Dermis microvascular lymphatic vessel endothelial cell (primary cell): ENCODE measurements at places on chromosomes 2 and 18. TPM values are rescaled to one million over a fixed set of nuclear protein-coding genes. Genes with fewer than 3 reads are reported as not detected.

DNA sequence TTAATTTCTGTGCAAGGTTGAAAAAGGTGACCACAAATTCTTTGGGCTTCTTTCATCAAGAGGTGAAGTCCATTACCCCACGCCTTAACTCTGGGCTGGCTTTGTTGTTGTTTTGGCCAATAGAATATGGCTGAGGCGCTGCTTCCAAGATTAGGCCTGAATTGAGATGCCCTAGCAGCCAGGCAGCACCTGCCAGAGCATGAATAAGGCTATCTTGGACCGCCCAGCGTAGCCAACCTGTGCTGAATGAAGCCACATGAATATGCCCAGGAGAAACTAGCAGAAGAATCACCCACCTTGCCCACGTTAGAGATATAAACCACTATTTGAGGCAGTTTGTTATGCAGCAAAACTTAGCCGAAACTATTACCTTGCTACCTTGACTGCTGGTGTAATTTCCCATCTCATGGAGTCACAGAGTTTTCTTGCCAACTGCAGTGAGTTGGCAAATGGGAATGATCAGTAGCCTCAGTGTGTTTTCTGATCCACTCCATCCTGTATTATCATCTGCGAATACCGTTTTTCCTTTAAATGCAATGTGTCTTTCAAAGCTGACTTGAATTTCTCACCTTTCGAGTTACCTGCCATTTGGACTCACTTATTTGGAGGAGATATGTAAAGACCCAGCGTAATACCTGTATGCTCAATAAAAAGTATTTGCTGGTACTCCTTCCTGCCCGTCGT is 679 bp downstream of the TSGA10 start:
- DNase-seq = peak; percentile 7

GRCh38 chr2:124810132-124810531 is 785.0 kb downstream of the CNTNAP5 start:
- DNase-seq = no peak

The MAL gene
- total RNA-seq = not detected in 2 replicates

- DNase-seq = no peak
These were observed 17.6 kb upstream of the SPATS2L start for GRCh38 chr2:200288670-200289429.

- peak; percentile 96 for DNase-seq
These were observed 57.6 kb upstream of the SERTAD2 start for GRCh38 chr2:64711252-64711800.

DNA sequence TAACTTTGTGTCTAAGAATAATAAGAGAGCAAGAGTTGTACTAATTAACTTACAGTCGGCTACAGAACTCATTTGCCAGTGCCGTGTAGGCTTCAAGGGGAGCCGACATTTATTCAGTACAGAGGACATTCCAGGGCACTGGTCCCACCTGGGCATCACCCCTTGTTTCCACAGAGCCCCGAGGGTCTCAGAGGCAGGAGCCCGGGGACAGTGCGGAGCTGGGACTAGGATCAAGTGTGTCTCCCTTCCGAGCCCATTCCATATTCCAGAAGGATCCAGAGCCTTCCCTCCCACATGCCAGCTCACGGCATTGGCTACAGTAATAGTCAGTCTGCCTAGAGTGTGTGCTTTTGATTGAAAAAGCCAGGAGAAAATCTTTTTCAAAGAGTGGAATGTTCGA is 71.5 kb upstream of the CTDP1 start:
- no peak for DNase-seq

DNA sequence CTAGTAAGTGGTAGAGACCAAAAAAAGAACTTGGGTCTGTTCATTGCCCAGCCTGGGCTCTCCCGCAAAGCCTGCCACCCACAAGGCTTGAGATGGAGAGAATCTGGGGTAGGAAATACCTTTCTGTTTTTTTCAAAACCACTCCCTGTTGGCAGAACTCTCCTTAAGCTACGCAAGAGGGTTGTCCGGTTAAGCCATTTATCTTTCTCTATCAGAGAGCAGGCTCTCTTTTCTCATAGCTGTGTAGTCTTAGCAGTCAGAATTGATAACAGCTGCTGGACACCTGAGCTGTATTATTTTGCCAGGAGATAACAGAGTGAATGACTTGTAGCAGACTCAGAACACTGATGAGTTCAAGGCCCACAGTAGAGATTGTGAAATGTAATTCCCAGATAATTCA is 1088.1 kb downstream of the TSN start:
- no peak for DNase-seq

The CHRNG gene
- not detected in 2 replicates for total RNA-seq

DNA sequence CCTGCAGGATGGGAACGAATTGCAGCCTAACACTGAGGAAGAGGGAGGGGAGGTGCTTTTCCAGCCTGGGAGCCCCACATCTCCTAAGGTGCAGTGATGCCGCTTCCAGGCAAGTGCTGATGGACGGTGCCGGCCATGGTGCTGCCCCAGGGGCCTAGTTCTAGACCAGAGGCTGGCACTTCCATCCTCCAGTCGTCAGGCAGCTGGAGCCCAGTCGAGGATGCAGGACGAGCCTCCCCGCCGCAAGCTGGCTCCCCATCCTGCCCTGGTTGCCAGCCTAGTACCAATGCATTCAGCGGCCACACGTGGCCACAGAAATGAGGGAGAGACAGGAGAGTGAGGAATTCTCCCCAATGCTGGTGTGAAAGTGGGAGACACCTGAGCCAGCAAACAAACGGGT is 413.5 kb downstream of the ZNF516 start:
- no peak for DNase-seq

DNA sequence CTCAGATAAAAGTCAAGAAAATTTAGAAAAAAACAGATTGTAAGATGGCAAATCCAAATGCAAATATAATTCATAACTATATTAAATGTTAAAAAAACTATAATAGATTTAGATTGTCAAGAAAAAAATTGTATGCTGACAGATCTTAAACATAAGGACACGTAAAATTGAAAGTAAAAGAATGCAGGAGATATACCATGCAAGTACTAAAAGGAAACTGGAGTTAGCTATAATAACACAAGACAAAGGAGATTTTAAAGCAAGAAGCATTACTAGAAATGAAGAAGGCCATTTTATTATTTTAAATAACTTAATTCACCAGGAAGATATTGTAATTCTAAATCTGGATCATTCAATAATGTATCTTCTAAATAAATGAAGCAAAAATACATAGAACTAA is 48.3 kb downstream of the TTC21B start:
- DNase-seq = no peak

- DNase-seq = no peak
These were observed 44.9 kb downstream of the TWIST2 start for GRCh38 chr2:238892796-238893195.

The UGT1A4 gene
- not detected in 2 replicates for total RNA-seq

DNA sequence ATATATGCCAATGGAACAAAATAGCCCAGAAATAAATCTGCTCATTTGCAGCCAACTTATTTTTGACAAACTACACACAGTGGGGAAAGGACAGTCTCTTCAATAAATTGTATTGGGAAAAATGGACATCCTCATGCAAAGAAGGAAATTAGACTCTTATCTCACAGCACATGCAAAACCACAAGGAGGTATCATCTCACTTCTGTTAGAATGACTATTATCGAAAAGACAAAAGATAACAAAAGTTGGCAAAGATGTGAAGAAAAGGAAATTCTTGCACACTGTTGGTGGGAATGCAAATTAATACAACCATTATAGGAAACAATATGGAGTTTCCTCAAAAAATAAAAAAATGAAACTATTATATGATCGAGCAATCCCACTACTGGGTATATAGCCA is 16.3 kb upstream of the WDR75 start:
- DNase-seq = no peak

GRCh38 chr2:72579591-72580180 is 246.1 kb downstream of the EXOC6B start:
- peak; percentile 54 for DNase-seq

The TRAPPC8 gene
- total RNA-seq = 57.9 and 58.5 TPM in 2 replicates

The CTDP1 gene
- total RNA-seq = 19.9 and 27.7 TPM in 2 replicates
